Activated T-helper 2 cell treated with anti-CD3 and anti-CD28 coated beads, Interferon-gamma antibody, Interleukin-2, Interleukin-4, amounts not matched to agents 10 μg/mL and 5 μg/mL and 100 μg/mL, durations not matched to agents 14 hours and 24 hours and 36 hours (primary cell): ENCODE measurements at places on chromosomes 16 and 17. TPM values are rescaled to one million over a fixed set of nuclear protein-coding genes. Genes with fewer than 3 reads are reported as not detected.
A peak's percentile ranks its signal among the peaks of the same experiment; 100 is the strongest.

DNA sequence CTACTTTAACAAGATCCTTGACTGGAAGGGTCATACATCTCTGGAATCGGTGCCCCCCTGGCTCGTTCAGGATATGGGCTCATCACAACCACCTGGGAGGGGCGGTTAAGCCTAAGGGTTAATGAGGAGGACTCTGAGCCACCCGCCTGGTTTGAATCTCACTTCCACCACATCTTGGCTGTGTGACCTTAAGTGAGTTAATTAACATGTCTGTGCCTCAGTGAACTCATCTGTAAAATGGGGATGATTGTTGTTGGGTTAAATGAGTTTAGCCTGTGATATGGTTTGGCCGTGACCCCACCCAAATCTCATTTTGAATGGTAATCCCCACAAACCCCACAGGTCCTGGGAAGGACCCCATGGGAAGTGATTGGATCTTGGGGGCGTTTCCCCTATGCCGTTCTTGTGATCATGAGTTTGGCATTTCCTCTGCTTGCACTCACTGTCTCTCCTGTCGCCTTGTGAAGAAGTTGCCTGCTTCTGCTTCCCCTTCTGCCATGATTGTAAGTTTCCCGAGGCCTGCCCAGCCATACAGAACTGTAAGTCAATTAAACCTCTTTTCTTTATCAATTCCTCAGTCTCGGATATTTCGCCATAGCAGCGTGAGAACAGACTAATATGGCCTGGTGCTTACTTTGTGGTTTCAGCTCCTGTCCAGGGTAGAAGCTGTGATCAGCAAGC lies 214.0 kb upstream of the CIBAR2 start:
- no peak overlapping the region for H3K4me3 ChIP-seq
- H3K27me3 ChIP-seq = peaks cover 15% of the 10 kb centered on the region
- H3K36me3 ChIP-seq = no peaks in the 10 kb centered on the region

KRTAP2-2 gene
- not detected in 2 replicates for total RNA-seq

DNA sequence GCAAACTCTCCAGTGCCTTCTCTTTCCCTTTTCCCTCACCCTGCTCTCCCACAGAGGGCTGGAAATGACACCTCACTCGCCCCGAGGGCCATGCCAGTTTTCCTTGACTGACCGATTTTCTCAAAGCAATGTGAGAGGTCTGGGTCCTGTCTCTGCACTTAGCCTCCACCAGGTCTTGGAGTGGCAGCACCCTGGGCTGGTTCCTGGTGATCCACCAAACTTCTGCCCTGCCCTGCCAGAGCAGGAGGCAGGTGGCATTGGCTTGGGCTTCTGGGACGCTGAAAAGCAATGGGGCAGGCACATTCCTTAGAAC lies 97.5 kb downstream of the RAB11FIP4 start:
- no peaks in the 10 kb centered on the region for H3K27me3 ChIP-seq
- H3K36me3 ChIP-seq = peaks cover 9% of the 10 kb centered on the region
- H3K4me1 ChIP-seq = peaks cover 55% of the 10 kb centered on the region
- no peak for DNase-seq

DNA sequence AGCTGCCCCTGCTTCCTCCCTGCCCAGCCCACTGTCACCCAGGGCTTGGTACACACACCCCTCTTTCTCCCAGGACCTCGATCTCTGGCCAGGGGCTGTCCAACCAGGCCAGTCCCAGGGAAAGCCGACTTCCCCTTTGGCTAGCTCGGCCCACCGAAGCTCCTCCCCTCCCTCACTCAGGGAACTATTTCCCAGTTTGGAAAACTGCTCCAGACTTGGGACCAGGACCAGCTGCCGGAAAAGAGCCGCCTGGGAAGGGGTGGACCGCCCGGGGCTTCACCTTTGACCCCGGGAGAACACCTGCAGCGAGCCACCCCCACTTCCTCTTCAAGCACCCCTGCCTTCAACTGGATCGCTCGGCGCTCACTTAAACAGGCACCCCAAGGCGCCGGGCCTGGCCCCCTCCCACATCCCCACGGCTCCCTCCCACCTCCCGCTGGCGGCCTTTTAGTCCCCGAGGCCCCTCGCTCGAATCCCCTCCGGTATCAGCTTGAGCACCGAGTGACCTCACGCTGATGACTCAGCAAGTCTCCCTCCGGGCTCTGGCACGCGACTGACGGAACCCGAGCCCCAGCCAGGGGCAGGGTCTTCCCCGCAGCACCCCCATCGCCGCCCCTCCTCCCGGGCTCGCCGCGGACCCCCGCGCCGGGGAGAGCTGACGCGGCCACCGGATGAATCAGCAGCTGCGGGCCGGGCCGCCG lies 934 bp downstream of the MAFG start:
- H3K4me3 ChIP-seq = peak overlapping the region; percentile 90
- peak overlapping the region; percentile 82 for H3K27ac ChIP-seq
- peaks cover 12% of the 10 kb centered on the region for H3K4me1 ChIP-seq
- DNase-seq = peak; percentile 52

MFAP4 gene
- not detected in 2 replicates for total RNA-seq

ZNF469 gene
- total RNA-seq = 0.59 and 0.67 TPM in 2 replicates

TNRC6C gene
- total RNA-seq = 18.4 and 25.0 TPM in 2 replicates

DNA sequence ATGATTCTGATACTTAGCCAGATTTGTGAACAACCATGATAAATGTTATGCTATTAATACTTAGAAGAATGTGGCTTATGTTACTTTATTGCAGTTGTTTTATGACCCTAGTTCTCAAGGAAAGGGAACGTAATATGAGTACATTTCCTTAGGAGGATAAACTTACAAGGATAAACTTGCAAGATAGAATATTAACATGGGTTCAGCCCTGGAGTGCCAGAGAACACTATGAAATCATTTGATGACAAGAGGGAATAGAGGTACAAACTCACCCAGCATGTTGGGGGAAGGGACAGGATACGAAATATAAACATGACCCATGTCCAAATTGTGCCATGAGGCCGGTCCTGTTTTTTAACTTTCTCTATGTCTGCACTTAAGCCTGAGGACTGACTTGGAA lies 13.0 kb upstream of the ABCA5 start:
- H3K4me1 ChIP-seq = no peaks in the 10 kb centered on the region
- H3K27me3 ChIP-seq = peaks cover 8% of the 10 kb centered on the region
- DNase-seq = no peak
- H3K27ac ChIP-seq = no peak overlapping the region
- H3K4me3 ChIP-seq = no peak overlapping the region

C17orf50 gene
- not detected in 2 replicates for total RNA-seq

TNK1 gene
- 4.0 and 5.2 TPM in 2 replicates for total RNA-seq

GRCh38 chr17:38922538-38923297 lies 2.7 kb upstream of the LASP1NB start:
- peaks cover 25% of the 10 kb centered on the region for H3K36me3 ChIP-seq
- no peaks in the 10 kb centered on the region for H3K27me3 ChIP-seq
- H3K4me1 ChIP-seq = peaks cover 26% of the 10 kb centered on the region
- H3K4me3 ChIP-seq = no peak overlapping the region
- peak; percentile 6 for DNase-seq

GRCh38 chr16:3047387-3047720 lies 993 bp downstream of the MMP25 start:
- H3K36me3 ChIP-seq = peaks cover 15% of the 10 kb centered on the region
- H3K27ac ChIP-seq = peak overlapping the region; percentile 12
- no peak for DNase-seq

C16orf89 gene
- total RNA-seq = not detected in 2 replicates

DNA sequence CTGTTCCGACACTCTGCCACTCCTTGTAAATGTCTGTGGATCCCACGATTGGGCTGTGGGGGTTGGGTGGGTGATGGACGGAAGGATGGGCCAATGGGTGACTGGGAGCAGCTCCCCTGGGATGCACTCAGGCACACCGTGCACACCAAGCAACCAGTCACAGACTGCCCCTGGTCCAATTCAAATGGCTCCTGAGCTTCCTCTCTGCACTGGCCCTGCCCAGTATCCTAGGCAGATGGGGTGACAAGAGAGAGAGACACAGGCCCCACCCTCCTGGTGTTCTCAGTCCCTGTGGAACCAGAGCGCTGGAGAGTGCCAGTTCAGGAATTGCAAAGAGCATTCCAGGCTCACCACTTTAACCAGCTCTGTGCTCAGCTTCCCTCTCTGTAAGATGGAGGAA lies 32.8 kb downstream of the BEAN1 start:
- no peaks in the 10 kb centered on the region for H3K36me3 ChIP-seq
- H3K27ac ChIP-seq = no peak overlapping the region
- no peak for DNase-seq
- no peak overlapping the region for H3K4me3 ChIP-seq

TNFRSF13B gene
- 0.14 TPM in 1 of 2 replicates, not detected in the other for total RNA-seq

- peaks cover 9% of the 10 kb centered on the region for H3K36me3 ChIP-seq
- DNase-seq = peak; percentile 38
- peak overlapping the region; percentile 65 for H3K4me3 ChIP-seq
- no peaks in the 10 kb centered on the region for H3K27me3 ChIP-seq
- peaks cover 73% of the 10 kb centered on the region for H3K4me1 ChIP-seq
- H3K27ac ChIP-seq = peak overlapping the region; percentile 93
Measured at GRCh38 chr17:31492880-31493655, 101.6 kb downstream of the RAB11FIP4 start.

KRT36 gene
- not detected in 2 replicates for total RNA-seq

DNA sequence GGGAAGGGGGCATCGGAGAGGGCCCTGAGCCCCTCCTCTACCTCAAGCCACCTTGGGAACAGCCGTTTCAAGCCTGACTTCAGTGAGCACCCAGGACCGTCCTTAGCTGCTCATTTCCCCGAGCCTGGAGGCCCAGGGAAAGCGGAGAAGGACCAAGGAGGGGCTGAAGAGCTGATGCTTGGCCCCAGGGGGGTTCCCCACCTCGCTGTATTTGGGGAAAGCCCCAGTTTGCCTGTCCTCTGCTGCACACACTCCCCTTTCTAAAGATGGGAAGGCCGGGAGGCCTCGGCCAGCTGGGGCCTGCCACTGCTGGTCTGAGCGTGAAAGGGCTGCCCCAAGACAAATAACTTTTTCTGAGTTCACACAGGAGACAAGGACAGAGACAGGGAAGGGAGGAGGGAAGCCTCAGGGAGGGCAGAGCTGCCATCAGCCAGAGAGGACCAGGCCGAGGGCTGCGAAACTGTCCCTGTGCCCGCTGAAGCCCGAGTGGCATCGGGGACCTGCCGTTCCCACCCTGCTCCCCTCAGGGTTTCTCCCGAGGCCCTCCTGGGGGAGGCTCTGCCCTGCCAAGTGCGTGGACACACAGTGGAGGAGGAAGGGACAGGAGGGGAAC lies 11.6 kb downstream of the ZACN start:
- H3K4me1 ChIP-seq = peaks cover 2% of the 10 kb centered on the region
- DNase-seq = no peak
- no peak overlapping the region for H3K4me3 ChIP-seq
- H3K27ac ChIP-seq = no peak overlapping the region
- peaks cover 59% of the 10 kb centered on the region for H3K36me3 ChIP-seq
- H3K27me3 ChIP-seq = no peaks in the 10 kb centered on the region

TCAP gene
- 0.76 and 0.87 TPM in 2 replicates for total RNA-seq

DNA sequence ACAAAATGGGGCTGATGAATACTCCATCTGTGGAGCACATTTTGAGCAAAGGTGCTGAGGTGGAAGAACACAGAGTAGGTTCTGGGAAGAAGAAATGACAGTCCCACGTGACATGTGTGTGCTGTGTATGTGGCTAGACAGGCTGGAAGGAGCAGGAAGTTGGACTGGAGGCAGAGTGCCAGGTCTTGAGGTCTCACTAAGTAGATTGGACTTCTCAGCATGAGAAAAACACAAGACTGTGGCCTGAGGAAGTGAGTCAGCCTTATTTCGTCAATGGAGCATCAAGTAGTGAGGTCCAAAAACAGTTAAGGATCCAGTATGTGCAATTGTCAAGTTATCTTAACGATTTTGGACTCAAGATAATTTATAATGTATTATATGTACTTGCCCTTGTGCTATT lies 736.5 kb downstream of the KCNJ2 start:
- H3K4me3 ChIP-seq = no peak overlapping the region
- no peaks in the 10 kb centered on the region for H3K4me1 ChIP-seq
- no peaks in the 10 kb centered on the region for H3K27me3 ChIP-seq
- no peak for DNase-seq

GRCh38 chr16:26453215-26453614 lies 613.5 kb upstream of the C16orf82 start:
- peaks cover 2% of the 10 kb centered on the region for H3K27me3 ChIP-seq
- H3K4me3 ChIP-seq = no peak overlapping the region
- H3K27ac ChIP-seq = no peak overlapping the region
- H3K36me3 ChIP-seq = no peaks in the 10 kb centered on the region
- DNase-seq = no peak
- no peaks in the 10 kb centered on the region for H3K4me1 ChIP-seq

GRCh38 chr16:5367951-5368350 lies 270.4 kb upstream of the EEF2KMT start:
- H3K27me3 ChIP-seq = no peaks in the 10 kb centered on the region
- H3K27ac ChIP-seq = no peak overlapping the region
- no peaks in the 10 kb centered on the region for H3K36me3 ChIP-seq
- H3K4me1 ChIP-seq = no peaks in the 10 kb centered on the region

SEPTIN12 gene
- not detected in 2 replicates for total RNA-seq
